GM18507 (cell line): ENCODE measurements at places on chromosomes 12 and 14.

DNA sequence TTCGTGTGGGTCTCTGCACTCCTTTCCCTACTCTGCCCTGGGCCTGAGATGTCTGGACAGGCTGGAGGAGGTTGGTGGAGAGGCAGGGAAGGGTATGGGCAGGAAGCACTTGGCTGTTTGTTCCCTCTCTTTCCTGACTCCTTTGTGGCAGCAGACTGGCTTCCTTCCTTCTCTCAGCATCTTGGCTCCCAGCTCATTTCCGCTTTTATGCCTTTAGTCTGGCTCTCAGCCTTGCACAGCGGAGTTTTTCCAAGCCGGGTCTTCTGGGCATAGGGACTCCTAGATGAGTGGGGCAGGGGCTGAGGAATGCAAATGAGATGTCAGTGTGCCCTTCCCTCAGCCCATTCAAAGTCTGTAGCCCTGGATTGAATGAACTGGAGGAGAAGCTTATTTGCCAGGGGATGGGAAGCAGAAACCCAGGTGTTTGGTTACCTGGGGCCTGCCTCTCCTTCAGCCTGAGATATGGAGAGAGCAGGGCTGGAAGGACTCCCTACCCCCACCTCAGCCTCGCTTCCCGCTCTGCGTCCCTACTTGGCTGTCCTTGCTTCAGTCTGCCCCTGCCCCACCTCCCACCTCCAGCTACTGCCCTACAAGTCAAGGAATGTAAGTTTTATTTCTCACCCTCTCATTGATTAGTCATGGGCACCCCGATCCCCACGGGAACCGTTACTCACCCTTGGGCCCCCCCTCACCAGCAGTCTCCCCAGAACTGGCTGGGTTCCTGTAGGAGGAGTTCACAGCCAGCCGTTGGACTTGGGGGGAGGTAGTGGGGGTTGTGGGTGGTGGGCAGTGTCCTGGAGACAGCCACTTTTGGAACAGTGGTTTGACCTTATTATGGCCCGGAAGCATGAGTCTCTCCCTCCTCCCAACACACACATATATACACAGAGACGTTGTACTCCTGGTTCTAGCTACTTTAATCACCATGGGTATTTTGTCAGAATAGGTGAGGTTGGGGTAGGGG is 9.3 kb upstream of the ITGA5 start:
- no peak for DNase-seq

DNA sequence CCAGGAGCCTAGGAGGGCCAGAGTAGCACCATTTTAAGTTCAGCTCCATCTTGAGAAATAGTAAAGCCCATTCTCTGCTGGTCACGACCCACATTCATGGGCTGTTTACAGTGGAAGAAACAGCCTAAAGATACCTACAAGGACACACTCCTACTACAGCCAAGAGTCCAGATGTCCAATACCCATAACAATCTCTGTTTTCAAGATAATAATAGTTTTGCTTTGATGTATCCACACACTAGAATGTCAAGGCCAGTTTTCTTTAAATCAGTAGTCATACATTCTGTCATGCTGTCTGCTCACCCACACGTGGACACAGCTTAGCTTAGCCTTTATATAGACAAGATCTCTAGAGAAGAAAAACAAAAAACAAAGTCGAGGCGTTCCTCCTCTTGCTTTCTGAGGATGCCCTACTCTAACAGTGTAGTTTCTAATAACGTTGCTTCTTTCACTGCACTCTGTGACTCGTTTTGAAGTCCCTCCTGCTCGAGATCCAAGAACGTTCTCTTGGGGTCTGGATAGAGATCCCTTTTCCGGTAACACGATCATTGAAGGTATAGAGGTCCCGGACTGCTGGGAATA is 17.9 kb upstream of the ETFBKMT start:
- no peak for DNase-seq

- DNase-seq, result no peak
Observed at GRCh38 chr12:56031987-56032386, 9.7 kb upstream of the RPS26 start.

DNA sequence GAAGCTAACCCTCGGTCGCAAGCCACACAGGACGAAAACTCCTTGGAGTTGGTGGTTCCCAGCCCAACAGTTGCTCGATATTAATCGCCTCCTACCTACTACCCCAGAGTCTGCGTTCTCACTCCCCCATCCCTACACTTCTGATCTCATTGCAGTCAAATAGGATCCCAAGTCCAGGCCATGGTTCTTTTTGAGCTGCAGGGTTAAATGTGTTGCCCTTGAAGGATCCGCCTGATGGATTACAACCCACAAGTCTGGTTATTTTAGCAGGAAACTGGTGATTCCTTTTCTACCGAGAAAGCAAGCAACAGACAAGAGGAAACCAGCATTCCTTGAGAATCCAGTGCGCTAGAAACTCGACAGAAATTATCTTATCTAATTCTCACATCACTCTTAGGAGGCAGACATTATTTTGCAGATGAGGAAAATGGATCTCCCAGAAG is 785 bp upstream of the NIN start:
- DNase-seq, result no peak

DNA sequence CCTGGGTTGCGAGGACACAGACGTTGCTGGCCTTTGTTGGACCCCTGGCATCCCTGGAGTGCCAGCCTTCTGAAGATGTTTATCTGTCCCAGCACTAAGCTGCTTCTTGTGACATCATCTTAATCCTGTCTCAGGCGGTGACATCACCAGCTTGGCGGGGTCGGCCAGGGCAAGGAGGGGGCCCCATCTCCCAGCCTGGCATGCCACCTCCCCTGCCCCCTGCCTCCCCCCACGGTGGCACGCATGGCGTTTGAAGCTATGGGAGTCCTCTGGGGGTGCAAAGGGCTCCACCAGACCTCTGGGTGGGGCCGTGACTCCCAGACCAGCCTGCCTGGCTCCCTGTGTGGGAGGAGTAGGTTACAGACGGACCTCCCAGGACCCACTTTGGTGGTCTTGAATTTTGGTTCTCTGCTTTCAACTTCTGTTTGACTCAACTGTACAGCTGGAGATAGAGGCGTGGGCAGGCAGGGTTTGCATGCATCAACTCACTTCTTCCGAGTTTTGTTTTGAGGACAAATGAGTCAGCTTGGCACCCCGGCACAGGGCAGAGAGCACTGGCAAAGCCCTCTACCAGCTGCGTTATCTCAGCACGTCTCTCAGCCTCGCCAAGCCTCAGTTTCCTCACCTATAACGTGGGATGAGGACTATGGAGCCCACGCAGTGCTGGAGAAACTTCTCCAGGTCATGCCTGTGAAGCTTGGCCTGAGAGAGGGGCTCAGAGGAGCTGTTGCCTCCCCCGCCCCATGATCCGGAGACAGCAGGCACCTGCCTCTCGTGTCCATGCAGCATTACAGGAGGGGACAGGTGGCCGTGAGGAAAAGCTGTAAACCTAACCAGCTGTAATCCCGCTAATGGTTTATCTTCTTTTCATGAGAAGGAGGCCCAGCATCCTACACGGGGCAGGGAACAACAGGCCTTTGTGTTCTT is 38.8 kb upstream of the EML1 start:
- no peak for DNase-seq

GRCh38 chr14:102827716-102828115 is 50.5 kb downstream of the TRAF3 start:
- DNase-seq, result no peak

GRCh38 chr12:124391340-124392261 is 96.7 kb downstream of the RFLNA start:
- peak; percentile 69 for DNase-seq

DNA sequence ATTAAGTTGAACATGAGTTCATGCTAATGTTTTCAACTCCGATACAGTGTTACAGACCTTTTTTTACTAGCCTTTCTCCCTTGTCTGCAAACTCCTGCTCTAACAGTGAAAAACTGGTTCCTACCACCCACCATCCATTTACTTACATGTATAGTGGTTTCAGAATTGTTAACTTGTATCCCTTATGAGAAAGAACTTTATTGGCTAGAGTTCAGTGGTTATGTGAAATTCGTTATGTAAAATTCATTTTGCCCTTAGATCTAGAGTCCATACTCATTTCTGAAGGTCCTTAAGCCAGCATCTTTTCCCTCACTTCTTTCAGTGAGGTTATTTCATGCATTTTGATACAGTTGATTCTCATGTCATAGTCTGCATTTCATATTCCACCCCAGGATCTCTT is 51.0 kb downstream of the PRKCH start:
- DNase-seq, result no peak

- DNase-seq, result peak; percentile 55
Observed at GRCh38 chr12:51270067-51270950, at the start of gene SMAGP. Gene SMAGP (minus strand): TSS chr12:51270415. CDS start chr12:51269278, 1,137 bp downstream.

- DNase-seq, result no peak
Observed at GRCh38 chr14:104105071-104105821, 19.7 kb downstream of the ASPG start.

GRCh38 chr12:111196532-111196931 is 172.4 kb downstream of the PHETA1 start:
- no peak for DNase-seq

- no peak for DNase-seq
Observed at GRCh38 chr12:121455766-121456420, 56.0 kb downstream of the RNF34 start.

DNA sequence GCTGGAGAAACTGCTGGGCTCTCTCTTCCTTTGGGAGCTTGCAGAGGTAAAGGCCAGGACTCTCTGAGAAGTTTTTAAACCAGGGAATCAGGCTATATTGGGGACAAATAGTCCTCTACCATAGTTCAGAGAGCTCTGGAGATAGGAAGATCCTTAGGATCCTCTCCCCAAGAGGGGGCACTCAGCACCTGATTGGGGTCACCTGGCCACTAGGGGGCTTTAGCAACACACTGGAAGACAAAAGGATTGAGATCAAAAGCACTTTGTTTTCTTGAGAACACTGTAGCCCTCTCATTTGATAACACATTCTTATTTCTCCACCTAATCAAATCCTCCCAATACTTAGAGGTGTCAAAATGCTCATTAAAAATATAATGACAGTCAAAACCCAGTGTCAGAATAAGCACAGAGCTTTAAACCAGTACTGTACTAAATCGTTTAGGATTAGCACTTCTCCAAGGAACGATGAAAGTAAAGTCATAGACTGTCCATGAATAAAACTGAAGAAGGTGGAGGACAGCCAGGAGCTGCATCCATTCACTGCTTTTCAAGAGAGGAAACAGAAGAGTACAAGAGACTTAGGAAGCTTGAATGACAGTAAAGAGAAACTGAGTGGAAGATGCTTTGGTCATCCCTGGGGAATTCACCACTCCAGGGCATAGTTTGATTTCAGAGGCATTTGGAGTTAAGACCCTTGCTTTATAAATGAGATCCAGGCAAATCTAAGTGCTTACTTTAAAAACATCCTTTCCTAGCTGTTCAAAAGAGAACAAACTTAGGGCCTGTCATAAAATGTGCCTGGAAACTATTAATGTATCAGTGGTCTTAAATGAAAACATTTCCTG is 26.5 kb downstream of the BMP4 start:
- no peak for DNase-seq

- no peak for DNase-seq
Observed at GRCh38 chr14:69093631-69094421, 59.1 kb downstream of the DCAF5 start.

DNA sequence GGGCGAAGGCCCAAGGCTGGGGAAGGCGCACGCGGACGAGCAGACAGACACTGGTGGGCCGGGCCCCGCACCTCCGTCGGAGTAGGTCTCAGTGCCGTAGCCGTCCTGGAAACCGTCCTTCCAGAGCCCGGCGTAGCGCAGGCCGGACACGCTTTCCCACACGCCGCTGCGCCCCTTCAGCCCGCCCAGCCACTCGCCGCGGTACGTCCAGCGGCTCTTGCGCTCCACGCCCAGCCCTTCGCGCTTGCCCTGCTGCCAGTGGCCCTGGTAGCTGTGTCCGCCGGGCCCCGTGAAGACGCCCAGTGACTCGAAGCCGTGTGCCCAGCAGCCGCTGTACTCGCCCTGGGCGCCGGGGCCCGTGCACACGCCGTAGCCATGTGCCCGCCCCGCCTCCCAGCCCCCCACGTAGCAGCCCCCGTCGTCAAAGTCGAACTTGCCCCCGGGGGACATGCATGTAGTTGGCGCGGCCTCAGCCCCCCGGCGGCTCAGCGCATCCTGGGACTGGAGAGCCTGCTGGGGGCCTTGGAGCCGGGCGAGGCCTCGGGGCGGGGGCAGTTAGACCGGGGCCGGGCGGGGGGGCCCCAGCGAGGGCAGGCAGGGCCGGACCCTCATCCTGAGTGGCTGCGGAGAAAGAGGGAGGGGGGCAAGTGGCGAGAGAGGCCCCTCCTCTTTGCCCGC is 1.4 kb downstream of the JPH4 start:
- DNase-seq, result no peak

- no peak for DNase-seq
Observed at GRCh38 chr12:112185093-112185923, 59.9 kb downstream of the TRAFD1 start.

DNA sequence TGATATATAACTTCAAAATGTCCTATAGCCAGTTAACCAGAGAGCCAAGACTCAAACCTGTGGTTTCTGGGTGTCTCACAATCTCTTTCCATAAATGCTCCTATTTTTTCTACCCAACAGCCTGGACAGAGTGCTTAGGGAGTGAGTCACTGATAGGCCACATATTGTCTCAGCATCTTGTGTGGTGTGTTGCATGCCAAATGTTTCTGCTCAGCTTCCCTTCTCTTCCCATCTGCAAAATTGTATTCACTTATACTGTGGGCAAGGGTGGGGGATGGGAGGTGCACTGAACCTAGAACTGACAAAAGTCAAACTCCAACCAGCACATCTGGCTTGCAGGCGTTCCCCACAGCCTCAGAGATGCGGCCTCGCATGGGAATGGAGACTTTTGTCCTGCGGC is 123.3 kb downstream of the KCNA5 start:
- DNase-seq, result no peak

DNA sequence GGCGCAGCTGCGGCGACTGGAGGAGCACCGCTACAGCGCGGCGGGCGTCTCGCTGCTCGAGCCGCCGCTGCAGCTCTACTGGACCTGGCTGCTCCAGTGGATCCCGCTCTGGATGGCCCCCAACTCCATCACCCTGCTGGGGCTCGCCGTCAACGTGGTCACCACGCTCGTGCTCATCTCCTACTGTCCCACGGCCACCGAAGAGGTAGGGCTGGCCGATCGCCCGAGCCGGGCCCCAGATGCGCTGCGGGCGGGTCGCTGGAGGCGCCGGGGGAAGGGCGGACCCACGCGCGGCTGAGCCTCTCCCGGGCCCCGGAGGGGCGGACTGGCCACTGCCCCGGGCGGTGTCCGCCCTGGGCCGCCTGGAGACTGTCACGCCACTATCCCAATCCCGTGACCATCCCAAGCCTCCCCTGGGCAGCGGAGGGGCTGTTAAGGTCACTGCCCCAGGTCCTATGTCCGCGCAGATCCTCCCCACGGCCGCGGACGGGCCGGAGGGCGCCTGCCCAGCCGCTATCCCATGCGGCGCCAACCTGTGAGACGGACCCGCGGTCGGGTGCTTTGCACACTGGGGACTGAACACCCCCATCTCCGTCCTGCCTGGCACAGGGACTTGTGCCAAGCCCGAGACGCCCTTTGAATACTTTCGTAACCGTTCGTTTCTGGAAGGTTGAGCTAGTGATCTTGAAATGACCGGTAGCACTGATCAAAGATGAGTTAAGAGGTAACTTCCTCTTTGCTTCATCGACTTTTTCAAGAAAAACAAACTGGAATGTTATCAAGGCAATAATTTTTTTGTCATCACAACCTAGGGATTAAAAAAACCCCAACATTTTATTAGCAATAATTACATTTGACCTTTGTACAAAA is 725 bp downstream of the CHPT1 start:
- DNase-seq, result peak; percentile 17
